ENCODE measurements at places on chromosomes 5 and 9.

DNA sequence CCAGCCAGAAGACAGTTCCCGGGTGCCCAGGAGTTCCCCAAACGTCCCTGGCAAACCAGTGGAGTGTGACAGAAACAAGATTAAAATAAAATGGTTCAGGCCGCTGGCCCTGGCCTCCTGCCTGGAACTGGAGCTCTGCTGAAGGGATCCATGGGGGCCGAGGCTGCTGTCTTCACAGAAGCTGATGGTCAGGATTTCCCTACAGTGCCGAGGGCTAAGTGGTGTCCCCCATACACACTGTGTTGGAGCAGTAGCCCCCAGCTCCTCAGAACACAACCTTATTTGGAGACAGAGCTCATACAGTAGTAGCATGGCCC lies 55.9 kb downstream of the MRPL36 start:
- no peak for DNase-seq

GRCh38 chr5:43573058-43573457 lies 16.2 kb upstream of the PAIP1 start:
- no peak for DNase-seq

- no peak for DNase-seq
These were observed 97.1 kb downstream of the HSD17B3 start for GRCh38 chr9:96204853-96205252.

DNA sequence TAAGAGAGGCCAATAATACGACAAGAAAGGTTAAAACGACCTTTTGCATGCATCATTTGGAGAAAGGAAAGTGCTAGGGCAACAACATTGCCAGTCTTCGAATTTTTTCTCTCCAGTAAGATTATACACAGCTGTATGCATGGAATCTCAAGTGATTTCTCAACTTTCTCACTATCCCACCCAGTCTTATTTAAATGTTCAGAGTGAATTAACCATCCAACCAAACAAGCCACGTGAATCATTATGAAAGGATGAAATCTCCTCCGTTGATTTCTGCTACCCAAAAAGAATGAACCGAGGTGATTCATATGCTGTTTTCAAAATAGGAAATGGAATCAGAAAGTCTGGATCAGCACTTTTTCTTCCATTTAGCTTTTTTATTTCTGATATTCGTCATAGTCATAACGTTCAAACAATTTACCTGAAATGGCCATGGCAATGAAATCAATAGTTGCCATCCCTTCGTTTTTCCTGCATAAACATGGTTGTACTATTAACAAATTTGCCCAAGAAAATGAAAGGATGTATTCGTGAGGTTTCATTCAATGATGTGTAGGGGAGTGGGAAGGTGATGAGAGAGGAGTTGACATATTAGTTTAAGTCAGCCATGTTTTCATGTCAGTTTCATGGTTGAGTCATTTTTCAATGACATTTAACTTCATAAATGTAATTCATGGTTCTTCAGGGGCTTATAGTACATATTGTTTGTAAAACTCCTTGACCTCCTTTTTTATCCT lies 170.9 kb upstream of the WWC1 start:
- no peak for DNase-seq

- no peak for DNase-seq
These were observed 291.8 kb upstream of the ACTBL2 start for GRCh38 chr5:57774439-57774838.

DNA sequence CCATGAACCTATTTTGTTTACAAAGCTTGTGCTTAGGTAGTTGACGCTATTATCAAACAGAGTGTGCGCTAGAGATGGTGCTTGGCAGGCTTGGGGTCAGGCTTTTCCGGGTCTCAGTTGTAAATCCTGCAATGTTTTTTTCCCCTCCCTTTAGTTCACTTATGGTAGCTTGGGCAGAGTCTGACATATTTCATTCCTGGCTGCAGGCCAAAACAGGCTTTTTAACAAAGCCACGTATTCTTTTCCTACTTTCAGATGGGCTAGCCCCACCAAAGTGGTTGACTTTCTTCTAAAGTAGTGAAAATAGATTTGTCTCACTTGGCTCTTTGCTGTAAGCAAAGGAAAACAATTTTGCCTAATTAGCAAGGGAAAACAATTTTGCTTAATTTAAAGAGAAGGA lies 58.0 kb upstream of the FBN2 start:
- DNase-seq = no peak
